Jurkat, Clone E6-1 (cell line): ENCODE measurements at places on chromosomes 1 and 21.
A peak's percentile ranks its signal among the peaks of the same experiment; 100 is the strongest.

- DNase-seq = no peak
These were observed 16.4 kb downstream of the GPSM2 start for GRCh38 chr1:108893141-108893530.

DNA sequence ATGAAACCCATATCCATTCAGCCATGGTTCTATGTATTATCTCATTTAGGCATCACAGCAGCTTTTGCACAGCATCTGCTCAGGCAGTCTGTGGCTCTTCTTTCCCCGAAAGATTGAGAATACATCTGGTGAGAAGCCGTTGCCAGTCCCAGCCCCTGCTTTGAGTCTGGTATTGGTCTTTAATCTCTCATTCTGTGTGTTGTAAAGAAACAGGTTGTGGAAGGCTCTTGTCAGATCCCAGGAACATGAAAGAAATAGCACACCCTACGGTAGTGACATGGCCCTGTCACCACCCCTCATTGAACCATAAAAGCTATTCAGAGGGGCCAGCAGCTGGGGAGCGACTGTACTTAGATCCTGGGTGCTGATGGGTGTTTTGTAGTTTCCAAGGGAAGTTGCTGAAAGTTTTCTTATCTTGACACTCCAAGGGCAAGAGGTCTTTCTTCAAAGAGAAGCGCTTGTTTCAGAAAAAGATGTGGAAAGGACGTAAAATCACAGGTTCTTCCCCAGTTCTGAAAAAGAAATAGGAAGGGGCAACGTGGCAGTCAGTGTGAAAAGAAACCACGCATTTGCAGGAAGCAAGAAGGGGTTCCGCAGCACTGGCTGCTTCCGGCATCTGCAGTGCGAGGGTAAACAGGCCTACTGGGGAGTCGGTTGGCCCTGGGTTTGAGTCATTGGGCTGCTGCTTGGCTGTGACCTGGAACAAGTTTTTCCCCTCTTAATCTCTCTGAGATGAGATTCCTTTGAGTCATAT, 145.0 kb downstream of the DHRS3 start:
- peak; percentile 90 for DNase-seq

GRCh38 chr1:226482196-226482595, 66.4 kb upstream of the STUM start:
- DNase-seq = no peak

- no peak for DNase-seq
These were observed 673.6 kb downstream of the MATN1 start for GRCh38 chr1:30049748-30050296.

GRCh38 chr21:34807881-34808568, 139.2 kb downstream of the CLIC6 start:
- DNase-seq = peak; percentile 90

DNA sequence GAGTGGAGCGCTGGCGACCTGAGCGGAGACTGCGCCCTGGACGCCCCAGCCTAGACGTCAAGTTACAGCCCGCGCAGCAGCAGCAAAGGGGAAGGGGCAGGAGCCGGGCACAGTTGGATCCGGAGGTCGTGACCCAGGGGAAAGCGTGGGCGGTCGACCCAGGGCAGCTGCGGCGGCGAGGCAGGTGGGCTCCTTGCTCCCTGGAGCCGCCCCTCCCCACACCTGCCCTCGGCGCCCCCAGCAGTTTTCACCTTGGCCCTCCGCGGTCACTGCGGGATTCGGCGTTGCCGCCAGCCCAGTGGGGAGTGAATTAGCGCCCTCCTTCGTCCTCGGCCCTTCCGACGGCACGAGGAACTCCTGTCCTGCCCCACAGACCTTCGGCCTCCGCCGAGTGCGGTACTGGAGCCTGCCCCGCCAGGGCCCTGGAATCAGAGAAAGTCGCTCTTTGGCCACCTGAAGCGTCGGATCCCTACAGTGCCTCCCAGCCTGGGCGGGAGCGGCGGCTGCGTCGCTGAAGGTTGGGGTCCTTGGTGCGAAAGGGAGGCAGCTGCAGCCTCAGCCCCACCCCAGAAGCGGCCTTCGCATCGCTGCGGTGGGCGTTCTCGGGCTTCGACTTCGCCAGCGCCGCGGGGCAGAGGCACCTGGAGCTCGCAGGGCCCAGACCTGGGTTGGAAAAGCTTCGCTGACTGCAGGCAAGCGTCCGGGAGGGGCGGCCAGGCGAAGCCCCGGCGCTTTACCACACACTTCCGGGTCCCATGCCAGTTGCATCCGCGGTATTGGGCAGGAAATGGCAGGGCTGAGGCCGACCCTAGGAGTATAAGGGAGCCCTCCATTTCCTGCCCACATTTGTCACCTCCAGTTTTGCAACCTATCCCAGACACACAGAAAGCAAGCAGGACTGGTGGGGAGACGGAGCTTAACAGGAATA, 4.2 kb downstream of the TFAP2E start:
- DNase-seq = peak; percentile 91

- no peak for DNase-seq
These were observed 67.7 kb upstream of the RUNX1 start for GRCh38 chr21:35116777-35117176.

GRCh38 chr1:196685506-196685905, 33.7 kb downstream of the CFH start:
- no peak for DNase-seq

- DNase-seq = no peak
These were observed 24.6 kb downstream of the DNASE2B start for GRCh38 chr1:84422909-84423308.

- DNase-seq = no peak
These were observed 33.0 kb upstream of the SH2D1B start for GRCh38 chr1:162444903-162445302.

DNA sequence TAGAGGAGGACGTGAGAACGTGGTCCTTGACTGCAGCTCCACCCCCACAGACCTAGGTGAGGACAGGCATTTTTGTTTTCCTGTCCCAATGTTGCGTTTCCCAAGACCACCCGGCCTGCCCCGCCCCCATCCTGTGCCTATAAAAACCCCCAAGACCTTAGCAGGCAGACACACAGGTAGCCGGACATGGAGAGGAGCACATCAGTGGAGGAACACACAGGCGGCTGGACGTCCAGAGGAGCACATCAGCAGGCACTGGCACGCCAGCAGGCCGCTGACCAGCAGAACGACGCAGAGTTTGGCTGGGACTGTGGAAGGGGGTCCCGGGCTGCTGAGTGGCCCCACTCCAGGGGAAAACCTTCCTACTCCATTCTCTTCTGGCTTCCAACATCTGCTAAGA, 12.7 kb upstream of the HMGCL start:
- no peak for DNase-seq

DNA sequence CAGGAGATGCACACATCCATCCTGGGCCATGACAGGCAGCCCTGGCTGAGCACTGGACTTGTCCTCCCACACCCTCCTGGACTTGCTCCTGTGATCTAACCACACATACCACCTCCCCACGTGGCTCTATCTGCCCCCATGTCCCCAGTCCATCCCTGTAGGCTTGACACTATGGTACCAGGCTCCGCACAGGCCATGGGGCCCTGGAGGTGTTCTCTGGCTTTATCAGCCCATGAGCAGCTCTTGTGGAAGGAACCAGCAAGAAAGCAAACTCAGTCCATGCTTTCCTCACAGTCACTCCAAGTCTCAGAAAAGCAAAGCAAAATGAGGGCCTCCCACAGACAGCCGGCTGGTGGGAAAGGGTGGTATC, 61.6 kb downstream of the CD46 start:
- no peak for DNase-seq

DNA sequence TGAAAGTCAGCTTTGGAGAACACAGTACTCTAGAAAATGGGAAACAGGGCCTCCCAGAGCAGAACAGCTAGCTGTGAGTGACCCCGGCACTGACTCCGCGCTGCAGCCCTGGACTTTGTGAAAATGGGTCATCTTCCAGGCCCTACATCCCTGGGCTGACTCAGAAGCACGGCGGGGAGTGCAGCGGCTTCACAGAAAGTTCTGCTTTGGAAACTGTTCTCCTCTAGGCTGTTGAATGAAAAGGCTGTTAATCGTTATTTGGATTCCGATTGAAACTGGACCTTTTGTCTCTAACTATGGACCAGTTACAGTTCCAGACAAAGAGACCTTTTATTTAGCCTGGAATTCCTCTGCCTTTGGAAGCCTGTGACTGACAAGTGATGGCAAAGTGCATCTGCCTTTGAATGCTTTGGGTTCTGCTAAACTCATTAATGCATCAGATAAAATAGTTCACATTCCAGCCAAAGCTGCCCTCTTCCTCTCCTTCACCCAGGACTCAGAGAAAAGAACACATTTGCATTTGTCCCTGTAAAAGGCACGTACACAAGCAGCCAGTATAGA, 144.9 kb upstream of the HOOK1 start:
- DNase-seq = no peak

GRCh38 chr1:239311331-239311730, 75.0 kb upstream of the CHRM3 start:
- DNase-seq = no peak

GRCh38 chr1:87928623-87929022, 599.9 kb downstream of the LMO4 start:
- DNase-seq = no peak

GRCh38 chr1:20792196-20792595, 5.1 kb upstream of the HP1BP3 start:
- DNase-seq = no peak

DNA sequence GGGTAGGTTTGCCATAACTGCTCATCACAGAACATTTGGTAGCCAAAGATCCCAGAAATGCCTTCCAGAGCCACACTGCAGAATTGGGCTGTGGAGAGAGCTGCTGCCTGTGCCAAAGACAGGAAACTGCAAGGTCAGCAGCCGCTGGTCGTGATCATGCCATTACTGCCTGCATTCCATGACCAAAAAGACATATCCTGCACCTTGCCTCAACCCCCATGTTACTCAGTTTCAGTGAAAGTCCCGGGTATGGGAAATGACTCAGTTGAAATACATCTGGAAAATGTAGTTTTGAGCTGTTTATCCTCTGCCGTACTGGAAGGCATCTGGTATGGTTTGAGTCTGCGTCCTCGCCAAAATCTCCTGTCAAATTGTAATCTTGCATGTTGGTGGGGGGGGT, 161.7 kb downstream of the FCRL5 start:
- no peak for DNase-seq

DNA sequence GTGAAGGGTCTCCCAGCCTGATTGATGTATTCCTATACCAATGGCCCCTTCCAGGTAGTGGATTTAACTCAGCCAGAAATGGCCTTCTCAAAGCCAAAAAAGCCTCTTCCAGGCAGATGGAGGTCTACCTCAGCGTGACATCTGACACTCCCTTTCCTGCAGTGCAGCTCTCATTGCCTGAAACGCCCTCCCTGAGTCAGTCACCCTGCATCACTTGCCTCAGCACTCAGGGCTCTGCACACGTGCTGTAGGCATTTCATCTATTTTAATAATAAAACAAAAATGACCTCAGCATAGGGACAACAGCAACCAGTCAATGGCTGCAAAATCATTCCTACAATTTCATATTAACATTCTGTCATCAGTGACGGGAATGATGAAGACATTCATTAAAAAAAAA, 64.4 kb upstream of the GJA5 start:
- no peak for DNase-seq

DNA sequence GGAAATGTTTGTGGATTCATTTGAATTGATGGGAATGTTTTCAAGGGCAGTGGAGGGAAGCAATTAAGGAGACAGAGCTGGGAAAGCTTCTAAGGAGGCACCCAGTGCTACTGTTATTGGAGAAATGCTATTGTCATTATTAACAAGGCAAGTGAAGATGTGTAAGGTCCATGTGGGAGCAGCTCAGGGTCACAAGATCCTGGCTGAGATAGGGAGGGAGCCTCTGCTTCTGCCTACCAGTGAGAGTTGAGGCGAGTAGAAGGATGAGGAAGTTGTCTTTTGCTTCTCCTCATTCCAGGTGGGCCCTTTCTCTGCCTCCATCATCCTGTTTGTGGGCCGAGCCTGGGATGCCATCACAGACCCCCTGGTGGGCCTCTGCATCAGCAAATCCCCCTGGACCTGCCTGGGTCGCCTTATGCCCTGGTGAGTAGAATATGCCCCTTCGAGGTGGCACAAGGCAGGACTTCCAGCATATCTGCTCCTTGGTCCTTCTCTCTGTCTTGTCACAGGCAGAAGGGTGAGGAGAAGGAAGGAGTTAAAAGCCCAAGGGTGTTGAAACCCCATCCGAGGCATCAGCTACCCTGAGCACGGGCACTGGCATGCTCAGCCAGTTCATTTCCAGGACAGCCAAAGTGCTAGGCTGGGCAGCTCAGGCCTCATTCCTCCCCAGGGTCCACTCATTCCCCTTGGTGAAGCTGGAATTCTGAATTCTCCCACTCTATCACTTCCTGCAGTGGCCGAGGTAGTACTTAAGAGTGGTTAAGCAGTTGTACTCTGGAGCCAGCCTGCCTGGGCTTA, 3.7 kb downstream of the MFSD2A start:
- no peak for DNase-seq

DNA sequence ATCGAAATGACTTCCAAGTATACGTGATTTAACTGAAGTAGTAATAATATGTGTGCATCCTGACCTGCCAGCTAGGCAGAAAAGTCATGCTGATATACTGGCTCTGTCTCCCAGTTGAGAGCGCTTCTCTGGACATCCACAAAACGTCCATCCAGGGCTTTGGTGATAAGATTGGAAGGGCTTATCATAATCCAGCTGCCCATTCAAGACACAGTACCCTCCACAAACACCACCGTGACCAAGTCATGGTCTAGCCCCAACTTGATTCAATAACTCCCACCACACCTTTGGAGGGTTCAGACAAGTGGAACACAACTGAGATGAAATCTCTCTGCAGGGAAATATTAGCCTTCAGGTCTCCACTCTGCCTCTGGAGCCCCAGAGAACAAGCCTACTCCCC, 76.2 kb downstream of the CD46 start:
- DNase-seq = no peak
